ENCODE measurements at places on chromosomes 6 and 20.
A peak's percentile ranks its signal among the peaks of the same experiment; 100 is the strongest.

DNA sequence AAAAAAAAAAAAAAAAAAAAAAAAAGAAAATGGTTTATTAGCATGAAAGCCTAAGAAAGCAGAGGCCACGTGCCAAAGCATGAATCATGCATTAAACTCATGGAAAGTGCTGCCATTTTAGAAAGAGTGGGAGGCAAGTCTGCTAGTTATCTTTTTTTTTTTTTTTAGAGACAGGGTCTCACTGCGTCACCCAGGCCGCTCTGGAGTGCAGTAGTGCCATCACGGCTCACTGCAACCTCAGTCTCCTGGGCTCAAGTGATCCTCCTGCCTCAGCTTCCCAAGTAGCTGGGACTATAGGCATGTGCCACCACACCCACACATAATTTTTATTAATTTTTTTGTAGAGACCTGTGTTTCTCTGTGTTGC lies 5.2 kb downstream of the VWA7 start:
- no peak for DNase-seq

DNA sequence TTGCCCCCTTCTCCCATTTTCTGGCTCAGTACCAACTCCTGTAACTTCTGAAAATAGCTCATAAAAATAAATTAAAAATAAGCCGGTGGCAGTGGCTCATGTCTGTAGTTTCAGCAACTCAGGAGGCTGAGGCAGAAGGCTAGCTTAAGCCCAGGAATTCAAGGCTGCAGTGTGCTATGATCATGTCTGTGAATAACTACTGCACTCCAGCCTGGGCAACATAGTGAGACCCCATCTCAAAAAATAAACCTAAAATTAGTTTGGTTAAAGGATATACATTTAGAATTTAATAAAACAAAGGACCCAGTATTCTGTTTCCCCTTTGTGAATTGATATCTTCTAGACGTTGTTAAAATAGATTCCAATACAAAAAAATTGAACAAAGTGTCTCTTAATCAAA lies 10.5 kb downstream of the PRDM13 start:
- no peak for DNase-seq

- DNase-seq, result no peak
Measured at GRCh38 chr6:150755042-150755441, 110.5 kb upstream of the MTHFD1L start.

DNA sequence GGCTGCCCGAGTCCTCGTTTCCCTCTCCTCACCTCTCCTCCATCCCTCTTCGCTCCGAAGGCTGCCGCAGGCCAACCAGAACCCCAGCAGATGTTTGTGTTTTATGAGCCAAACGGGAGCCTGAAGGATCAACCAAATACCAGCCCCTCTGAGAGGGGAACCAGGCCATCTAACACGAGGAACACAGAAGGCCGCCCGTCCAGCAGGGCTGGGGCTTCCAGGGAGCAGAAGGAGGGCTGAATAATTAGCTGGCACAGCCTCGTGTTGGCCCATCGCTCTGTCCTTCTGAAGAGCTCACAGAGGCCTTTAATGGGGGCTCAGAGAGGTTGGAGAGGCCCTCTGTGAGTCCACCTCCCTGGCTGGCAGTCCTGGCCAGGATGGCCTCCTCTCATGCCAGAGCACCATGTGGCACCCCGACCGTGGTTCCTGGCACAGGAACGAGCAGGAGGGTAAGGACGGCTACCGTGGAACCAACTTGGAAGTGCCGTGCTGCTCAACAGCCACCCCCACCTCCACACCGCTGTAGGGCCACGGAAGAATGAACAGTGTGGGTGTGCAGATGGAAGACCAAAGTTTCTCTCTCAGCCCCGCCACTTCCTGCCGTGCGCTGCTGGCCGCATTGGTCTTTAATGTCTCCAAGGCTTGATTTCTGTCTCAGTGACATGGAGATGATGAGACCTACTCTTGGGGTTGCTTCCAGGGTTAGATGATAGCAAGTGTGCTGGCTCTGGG lies 155.2 kb downstream of the SCML4 start:
- peak; percentile 44 for DNase-seq

DNA sequence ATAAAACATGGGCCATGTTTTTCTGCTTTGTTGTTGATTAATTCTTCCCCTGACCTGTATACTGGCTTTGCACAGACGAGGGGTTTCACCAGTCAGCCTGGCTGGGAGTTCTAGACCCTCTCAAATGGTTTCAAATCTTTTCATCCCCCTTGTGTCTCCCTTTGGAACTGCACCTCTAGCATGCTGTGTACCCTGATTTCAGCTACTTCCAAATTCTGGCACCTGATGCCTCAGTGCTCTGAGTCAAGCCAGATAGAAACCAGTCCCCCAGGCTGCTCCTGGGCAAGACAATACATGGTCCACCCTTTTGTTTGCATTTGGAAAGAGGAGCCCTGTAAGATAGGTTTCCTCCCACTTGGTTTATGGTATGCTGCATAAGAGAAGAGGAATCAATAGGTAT lies 290.2 kb downstream of the BTBD3 start:
- no peak for DNase-seq

DNA sequence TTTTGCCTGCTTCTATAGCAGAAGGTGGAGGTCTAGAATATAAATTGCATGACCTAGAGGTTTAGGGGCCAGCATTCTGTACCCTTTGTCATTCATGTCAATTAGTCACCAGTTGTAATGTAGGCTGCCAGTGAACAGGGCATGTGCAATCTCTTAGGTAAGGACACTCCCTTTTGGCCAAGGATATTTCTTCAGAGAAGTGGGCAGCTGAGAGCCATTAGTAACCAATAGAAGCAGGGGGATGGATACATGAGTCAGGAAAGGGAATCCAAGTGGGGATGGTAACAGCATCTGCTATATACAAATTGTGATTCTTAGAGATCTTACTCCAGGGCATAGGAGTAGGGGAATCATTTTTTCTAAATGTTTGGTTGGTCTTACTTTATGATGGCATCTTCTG lies 494.2 kb upstream of the JAG1 start:
- DNase-seq, result no peak

DNA sequence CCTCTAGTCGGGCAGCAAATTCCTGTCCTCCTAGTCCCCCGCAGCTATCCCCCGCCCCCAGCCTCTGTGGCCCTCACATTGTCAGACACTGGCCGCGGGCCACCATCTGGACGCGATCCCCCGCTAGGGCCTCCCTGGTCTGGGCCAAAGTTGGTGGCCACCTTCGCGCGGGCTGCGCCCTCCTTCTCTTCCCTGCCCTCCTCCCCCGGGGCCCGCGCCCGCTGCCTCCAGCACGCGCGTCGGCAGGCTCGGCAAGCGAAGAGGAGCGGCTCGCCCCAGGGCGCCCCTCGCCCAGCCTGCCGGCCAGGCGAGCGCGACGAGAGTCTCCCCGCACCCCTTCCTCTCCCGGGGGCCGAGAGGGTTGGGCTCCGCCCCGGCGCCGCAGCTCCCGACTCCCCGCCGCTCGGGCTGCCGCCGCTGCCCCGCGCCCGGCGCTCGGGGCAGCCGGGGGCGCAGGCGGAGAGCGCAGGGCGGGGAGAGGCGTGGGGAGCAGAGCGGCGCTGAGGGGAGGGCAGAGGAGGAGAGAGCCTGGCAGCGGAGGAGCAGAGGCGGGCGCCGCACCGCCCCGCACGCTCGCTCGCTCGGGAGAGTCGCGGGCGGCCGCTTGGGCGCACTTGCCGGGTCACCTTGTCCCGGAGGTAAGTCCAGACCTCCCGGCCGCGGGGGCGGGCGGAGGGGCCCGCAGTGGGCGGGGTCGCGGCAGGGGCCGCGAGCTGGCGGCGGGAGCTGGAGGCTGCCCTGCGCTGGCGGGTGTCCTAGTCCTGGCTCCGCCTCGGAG lies at the start of gene SYNDIG1:
TSS of gene SYNDIG1 (plus strand) at position 514 of the 778 bp plus-strand sequence. CDS start 73,469 bp downstream, outside the sequence.
- DNase-seq, result no peak

DNA sequence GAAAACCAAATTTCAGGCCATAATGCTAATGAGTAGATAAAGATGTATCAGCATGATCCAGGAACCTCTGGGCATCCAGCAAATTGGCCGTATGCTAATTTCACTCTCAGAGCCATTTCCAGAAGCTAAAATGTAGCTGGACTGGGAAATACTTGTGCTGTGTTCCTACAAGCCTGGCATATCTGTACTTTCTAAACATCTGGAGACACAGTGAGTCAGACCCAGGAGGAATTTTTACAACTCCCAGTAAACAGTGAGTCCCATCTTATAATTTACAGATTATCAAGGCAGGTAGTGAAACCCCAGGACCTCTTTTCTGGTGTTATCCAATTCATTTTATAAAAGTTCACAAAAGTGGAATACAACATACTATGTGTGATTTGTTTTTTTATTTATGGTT lies 683.0 kb upstream of the ADGRB3 start:
- DNase-seq, result no peak

GRCh38 chr6:5778317-5778857 lies 228.3 kb downstream of the NRN1 start:
- DNase-seq, result no peak

- no peak for DNase-seq
Measured at GRCh38 chr20:59428441-59429205, 128.2 kb downstream of the EDN3 start.

- DNase-seq, result no peak
Measured at GRCh38 chr20:9989066-9989724, 45.6 kb upstream of the ANKEF1 start.

DNA sequence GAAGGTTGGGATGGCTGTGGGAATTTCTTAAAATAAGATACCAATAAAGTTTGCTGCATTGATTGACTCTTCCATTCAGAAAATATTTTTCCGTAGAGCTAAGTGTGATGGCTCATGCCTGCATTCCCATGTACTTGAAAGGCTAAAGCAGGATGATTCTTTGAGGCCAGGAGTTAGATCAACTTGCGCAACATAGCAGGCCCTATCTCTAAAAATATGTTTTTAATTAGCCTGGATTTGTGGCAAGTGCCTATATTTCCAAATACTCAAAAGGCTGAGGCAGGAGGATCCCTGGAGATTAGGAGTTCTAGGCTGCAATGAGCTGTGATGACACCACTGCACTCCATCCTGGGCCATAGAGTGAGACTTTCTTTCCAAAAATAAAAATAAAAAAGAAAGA lies 431.2 kb upstream of the PTCHD4 start:
- DNase-seq, result no peak

GRCh38 chr6:34130862-34131261 lies 15.0 kb downstream of the GRM4 start:
- DNase-seq, result no peak

- peak; percentile 59 for DNase-seq
Measured at GRCh38 chr20:36491901-36492617, 49.3 kb upstream of the MYL9 start.

GRCh38 chr20:47773371-47773786 lies 11.9 kb downstream of the SULF2 start:
- no peak for DNase-seq

GRCh38 chr20:31566658-31567379 lies 38.3 kb upstream of the ID1 start:
- no peak for DNase-seq

GRCh38 chr20:4717816-4718570 lies 3.7 kb upstream of the PRND start:
- DNase-seq, result no peak

- no peak for DNase-seq
Measured at GRCh38 chr6:131600716-131601115, 27.3 kb downstream of the MED23 start.

DNA sequence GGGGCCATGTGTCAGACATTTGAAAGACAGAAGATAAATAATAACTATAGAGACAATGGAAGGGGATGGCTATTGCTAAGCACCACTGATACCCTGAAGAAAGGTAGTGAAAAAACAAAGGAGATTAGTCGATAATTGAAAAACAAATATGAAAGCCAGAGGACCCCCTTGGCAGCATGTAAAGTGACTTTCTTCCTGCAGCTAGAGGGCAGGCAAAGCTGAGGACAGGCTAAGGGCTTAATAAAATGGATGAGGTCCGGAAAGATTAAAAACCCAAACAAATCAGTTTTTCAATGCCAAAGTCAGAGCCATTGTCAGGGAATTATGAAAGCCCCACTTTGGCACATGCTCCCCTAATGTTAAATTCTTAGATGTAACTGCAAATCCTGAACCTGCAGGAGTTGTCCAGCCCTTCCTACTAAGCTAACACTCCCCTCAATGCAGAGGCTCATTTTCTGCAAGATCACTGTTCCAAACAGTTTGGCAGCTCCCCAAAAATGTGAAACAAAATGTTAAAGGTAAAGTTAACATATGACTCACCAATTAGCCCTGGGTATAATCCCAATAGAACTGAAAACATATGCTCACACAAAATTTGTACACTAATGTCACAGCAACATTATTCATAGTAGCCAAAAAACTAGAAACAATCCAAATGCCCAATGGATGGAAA lies 1177.9 kb downstream of the GRIK2 start:
- no peak for DNase-seq

- no peak for DNase-seq
Measured at GRCh38 chr6:26360451-26361416, 4.3 kb upstream of the BTN3A2 start.

DNA sequence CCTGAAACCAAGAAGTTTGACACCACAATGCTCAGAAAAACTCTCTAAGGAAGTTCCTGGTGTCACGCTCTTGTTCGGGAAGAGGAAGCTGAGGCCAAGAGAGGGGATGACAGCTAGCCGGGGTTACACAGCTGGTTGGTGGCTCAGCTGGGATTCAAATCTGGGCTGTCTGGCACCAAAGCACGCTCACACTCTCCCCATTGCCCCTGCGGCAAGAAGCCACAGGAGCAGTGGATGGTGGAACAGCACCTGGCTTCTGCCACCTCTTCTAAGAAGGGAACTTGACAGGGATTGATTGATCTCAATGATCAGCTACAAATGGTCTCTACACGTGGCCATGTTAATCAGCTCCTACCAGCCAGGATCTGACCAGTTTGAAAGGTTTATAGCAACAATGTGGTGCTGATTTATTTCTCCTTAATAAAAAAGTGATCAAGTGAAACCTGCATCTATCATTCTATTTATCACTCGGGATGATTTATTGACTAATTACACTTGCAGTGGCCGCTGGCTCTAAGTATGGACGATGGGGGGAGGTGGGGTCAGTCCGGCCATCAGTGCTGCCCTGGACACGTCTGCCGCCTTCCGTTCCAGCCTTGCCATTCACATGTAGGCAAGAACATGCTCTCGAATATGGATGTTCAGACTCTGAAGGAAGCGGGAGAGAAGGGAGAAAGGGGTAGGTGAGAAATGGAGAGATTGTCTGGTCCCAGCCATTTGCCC lies 71.9 kb upstream of the TOP1 start:
- no peak for DNase-seq

DNA sequence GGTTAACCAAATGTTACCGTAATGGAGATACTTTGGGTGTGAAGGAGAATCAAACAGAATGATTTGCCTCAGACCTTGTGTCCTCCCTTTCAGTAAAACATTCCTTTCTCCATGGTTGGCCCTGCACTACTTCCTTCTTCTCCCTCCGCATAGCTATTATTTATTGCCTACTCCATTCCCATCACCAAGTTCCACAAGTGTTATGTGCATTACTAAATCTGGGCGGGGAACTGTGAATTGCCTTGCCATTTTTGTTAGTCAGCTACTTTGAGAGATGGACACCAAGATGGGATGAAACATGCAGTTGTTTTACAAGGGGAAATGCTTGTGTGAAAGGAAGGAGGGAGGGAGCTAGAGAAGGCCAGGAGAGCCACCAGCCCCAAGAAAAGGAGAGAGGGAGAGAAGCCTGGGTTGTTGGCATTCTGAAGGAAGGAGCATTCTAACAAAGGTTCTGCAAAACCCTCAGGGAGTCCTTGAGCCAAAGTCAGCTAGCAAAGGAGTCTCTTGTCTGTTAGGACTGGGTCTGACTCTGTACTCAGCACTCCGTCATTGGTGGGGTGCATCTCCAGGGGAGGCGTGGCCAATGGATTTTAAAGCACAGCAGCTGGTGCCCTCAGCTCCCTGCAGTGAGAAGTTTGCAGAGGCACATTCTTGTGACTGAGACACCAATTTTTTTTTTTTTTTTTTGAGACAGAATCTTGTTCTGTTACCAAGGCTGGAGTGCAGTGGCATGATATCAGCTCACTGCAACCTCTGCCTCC lies 83.6 kb upstream of the CHD6 start:
- no peak for DNase-seq

GRCh38 chr20:62308102-62308822 lies 5.5 kb downstream of the ADRM1 start:
- DNase-seq, result no peak
